ENCODE measurements at places on chromosomes 6 and 20. TPM values are rescaled to one million over a fixed set of nuclear protein-coding genes. Genes with fewer than 3 reads are reported as not detected.

GRCh38 chr6:131655951-131656350 is 18.8 kb downstream of the ENPP3 start:
- no peak for DNase-seq
- no peaks in the 10 kb centered on the region for H3K27me3 ChIP-seq
- H3K36me3 ChIP-seq = no peaks in the 10 kb centered on the region
- H3K27ac ChIP-seq = no peak overlapping the region
- no peaks in the 10 kb centered on the region for H3K4me1 ChIP-seq

GRCh38 chr6:40695750-40696415 is 108.7 kb upstream of the LRFN2 start:
- H3K27me3 ChIP-seq = peaks cover 2% of the 10 kb centered on the region
- no peak for DNase-seq
- H3K36me3 ChIP-seq = no peaks in the 10 kb centered on the region
- H3K4me3 ChIP-seq = no peak overlapping the region
- H3K27ac ChIP-seq = no peak overlapping the region

DNA sequence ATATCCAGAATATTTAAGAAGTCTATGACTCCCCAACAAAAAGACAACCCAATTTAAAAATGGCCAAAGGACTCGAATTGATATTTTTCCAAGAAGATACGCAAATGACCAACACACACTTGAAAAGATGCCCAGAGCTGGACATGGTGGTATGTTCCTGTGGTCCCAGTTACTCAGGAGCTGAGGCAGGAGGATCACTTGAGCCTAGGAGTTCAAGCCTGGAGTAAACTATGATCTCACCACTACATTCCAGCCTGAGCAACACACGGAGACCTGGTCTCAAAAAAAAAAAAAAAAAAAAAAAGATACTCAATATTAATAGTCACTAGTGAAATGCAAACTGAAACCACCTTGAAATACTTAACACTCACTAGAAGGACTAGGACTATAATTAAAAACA is 12.2 kb upstream of the ARMC2 start:
- H3K4me1 ChIP-seq = peaks cover 11% of the 10 kb centered on the region
- DNase-seq = no peak
- no peaks in the 10 kb centered on the region for H3K27me3 ChIP-seq
- no peaks in the 10 kb centered on the region for H3K36me3 ChIP-seq
- H3K27ac ChIP-seq = no peak overlapping the region
- no peak overlapping the region for H3K4me3 ChIP-seq

DNA sequence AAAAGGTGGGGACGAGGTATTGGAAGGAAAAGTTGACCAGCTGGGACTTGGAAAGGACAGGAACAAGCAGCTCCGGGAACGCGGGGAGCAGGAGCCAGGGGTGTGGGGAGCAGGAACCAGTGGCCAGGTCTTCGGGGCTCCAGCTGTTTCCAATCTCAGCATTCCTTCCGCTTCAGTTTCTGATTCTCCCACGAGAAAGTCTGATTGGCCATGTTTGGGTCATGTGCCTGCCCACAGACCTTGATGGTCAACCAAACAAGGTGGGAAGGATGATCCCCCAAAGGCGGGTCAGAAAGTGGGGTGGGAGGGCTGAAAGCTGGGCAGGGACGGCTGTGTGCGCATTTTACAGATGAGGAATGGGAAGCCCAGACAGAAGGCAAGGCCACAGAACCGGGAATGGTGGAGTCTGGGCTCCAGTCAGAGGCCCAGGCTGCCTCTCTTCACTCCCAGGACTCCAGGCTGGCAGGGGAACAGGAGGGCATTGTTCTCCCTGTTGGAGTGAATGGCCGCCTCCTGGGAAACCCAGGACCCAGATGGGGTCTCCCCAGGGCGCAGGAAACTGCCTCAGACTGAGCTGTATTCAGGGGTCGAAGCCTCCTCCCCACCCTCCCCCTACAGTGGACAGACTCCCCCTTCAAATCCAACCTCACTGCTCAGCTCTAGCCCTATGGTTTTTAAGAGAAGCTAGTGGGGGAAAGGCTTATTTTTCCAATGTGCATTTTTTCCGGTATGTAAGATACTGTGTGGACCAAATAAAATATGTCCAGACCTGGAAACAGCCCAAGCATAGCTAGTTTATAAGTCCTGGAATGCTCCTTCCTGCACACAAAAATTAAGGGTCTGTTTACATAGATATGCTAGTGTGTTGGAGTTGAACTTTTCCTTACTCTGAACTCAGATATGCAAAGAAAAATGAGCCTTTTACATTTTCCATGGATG is 12.2 kb upstream of the PTGIS start:
- DNase-seq = no peak
- peaks cover 9% of the 10 kb centered on the region for H3K4me1 ChIP-seq
- no peak overlapping the region for H3K4me3 ChIP-seq
- peaks cover 12% of the 10 kb centered on the region for H3K27me3 ChIP-seq

- peaks cover 2% of the 10 kb centered on the region for H3K27me3 ChIP-seq
- no peak for DNase-seq
- H3K4me3 ChIP-seq = no peak overlapping the region
- peaks cover 20% of the 10 kb centered on the region for H3K4me1 ChIP-seq
- H3K27ac ChIP-seq = no peak overlapping the region
These were observed 815.8 kb downstream of the MAFB start for GRCh38 chr20:39873286-39873685.

- no peak overlapping the region for H3K4me3 ChIP-seq
- H3K27me3 ChIP-seq = peaks cover 1% of the 10 kb centered on the region
- H3K4me1 ChIP-seq = no peaks in the 10 kb centered on the region
These were observed 40.8 kb downstream of the KCNK17 start for GRCh38 chr6:39273406-39273821.

KHDRBS2 gene
- total RNA-seq = 19.7 TPM
